ENCODE measurements at places on chromosomes 11 and 22. TPM values are rescaled to one million over a fixed set of nuclear protein-coding genes. Genes with fewer than 3 reads are reported as not detected.

GRCh38 chr22:46213052-46213451 is 37.0 kb downstream of the CDPF1 start:
- DNase-seq, result no peak

The B3GAT1 gene
- not detected for total RNA-seq

GRCh38 chr22:29733362-29734201 is 13.8 kb downstream of the CABP7 start:
- DNase-seq, result no peak

DNA sequence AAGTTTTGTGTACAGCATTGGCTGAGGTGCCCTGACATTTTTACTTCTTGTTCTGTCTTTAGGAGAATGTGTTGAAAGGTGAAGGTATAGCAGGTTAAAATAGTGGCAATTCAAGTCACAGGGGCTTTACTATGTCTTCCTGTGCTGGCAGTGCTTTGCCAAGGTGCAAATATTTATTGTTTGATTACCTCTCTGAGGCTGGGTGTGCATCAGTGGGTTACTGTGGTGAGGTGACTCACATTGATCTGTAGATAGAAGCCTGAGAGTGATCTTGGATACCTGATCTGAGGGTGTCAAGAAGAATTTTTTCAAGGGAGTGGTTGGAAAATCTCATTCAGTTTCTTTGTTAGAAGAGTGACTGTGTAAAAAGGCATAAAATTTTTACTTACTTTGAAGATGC is 90.0 kb downstream of the ARHGAP42 start:
- no peak for DNase-seq

The C22orf31 gene
- total RNA-seq, result not detected

DNA sequence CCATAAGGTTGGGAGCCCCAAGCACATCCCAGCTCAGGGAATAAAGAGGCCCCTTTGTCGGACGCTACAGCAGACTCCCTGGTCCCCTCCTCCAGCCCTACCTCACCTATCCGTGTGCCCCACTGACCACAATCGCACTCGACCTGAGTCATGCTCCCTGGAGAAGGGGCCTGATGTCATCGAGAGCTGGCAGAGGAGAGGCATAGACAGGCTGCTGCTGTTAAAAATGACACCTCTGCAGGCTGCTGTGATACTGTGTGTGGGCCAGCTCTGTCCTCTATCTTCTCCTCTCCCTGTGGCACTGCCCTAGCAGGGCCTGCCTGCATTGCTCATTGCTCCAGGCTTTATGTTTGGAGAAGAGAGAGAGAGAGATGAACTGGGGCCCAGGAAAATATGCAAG is 123.4 kb upstream of the SYT13 start:
- DNase-seq, result no peak

DNA sequence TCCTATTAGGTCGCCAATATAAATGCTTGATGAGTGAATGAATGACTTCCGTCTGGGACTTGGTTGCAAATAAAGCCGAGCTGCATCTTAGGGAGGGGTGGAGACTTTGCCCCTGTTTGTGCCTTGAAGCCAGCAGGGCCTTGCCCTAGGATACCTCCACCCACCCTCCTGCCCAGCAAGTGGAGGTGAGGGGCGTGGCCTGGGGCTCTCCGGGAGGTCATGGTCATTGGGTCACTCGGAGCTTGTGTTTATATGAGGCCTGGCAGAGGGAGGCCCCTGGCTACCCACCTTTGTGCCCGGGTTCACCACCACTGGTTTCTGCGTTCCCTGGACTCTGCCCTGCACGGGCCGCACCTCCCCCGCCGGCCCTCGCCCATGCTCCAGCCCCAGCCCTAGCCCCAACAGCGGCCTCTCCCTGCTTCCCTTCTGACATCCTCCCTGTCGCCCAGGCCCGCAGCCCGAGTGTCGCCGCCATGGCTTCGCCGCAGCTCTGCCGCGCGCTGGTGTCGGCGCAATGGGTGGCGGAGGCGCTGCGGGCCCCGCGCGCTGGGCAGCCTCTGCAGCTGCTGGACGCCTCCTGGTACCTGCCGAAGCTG is 4.3 kb downstream of the MPST start:
- DNase-seq, result no peak

The INPP5J gene
- 0.13 TPM for total RNA-seq

The DRICH1 gene
- total RNA-seq, result not detected

GRCh38 chr11:64697663-64698375 is 25.2 kb downstream of the NRXN2 start:
- DNase-seq, result no peak

DNA sequence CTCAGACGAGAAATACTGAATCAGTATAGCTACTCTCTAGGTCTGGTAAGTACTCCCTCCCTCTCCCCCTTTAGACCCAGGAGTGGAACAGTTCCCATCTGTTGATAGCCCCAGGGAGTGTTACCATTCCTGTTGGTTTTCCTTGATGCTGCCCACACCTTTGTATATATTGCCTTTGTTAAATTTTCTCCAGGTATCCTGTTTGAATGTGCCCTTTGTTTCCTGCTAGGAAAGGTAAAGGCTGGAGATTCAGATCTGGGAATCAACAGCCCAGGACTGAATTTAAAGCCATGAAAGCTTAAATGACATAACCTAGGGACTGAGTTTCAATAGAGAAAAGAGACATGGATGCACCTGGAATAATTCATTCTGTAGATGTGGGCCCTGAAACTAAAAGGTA is 68.3 kb downstream of the CCDC83 start:
- no peak for DNase-seq

DNA sequence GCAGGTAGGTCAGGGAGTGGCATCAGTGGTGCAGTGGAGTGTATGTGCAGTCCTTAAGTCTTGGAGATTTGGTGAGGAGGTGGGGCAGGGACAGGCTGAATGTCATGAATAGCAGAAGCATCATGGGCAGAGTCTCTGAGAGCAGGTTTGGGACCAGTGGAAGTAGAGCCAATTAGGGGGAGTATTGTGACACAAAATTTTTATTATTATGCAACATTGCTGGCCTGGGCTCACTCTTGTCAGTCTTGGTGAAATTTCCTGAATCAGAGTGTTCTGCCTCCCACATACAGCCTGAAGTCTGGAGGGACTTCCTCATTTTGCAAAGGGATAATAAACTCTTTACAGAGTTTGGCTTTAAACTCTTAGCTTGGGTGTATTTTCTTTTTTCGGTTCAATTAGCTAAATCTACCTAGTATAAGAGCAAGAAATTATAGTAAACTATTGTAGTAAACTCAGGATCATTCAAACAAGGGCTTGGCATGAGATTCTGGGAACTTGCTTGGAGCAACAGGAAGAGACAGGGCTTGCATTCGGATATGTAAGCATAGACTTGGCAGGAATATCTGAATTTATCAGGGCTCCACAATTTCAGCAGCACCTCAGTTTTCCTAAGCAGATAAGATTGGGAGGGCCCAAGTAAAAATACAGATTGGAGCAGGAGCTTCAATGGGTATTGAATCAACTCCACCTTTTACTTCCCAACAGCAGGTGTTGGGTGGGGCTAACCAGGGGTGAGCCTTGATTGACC is 67.7 kb downstream of the FDX1 start:
- no peak for DNase-seq

- no peak for DNase-seq
Measured at GRCh38 chr22:48884324-48884723, 943.3 kb downstream of the BRD1 start.

DNA sequence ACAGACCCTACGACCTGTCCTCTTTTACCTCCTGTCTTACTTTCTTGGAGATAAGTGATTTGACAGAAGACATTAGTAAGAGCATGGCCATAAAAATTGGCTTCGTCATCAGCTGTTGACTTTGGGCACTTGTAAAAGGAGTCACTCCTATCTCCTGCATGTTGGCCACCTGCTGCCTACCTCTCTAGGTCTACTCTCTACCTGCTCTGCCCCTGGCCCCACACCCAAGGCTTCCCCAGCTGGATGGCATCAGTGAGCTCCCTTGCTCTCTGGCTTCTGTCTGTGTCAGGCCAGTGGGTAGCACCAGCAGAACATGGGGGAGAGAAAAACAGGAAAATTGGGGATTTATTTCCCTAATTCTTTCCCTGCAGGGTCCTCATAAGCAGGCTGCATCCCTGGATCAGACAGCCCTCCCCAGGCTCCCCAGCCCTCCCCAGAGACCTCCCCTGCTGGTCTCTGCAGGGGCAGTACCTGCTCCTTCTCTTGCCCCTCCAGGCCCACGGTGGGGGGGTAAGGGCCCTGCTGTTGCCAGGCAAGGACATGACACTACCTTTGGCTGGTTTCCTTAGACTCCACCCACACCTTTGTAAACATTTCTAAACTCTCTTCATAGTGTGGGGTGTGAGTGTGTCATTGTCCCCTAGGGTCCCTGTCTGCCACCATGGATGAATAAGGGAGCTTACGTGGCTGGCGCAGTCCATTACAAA is 157.0 kb upstream of the NECTIN1 start:
- no peak for DNase-seq

All from SJSA1 (cell line).